ENCODE measurements at places on chromosomes 2 and 18.

DNA sequence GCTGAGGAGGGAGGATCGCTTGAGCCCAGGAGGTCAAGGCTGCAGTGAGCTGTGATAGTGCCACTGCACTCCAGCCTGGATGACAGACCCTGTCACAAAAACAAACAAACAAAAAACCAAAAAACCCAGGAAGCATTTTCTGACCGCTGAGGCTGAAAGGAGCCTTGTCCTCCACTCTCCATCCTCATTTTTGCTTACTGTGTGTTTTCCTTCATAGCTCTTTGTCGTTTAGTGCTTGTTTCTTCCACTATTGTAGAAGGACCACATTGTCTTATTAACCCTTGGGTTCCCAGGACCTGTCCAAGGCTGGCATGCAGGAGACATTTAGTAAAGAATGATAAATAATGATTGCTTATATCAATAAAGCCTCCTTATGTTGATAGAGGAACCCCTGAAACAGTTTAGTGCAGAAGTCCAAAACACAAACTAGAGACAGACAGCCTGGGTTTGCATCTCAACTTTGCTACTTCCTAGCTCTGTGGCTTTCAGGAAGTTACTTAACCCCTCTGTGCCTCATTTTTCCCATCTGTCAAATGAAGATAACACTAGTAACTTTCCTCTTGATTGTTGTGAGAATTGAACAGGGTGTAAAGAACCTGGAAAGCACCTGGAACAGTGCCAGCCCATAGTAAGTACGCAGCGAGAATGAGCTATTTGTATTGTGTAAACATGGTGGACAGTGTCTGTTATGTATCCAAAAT lies 126.0 kb downstream of the LPIN1 start:
- no peak for DNase-seq

DNA sequence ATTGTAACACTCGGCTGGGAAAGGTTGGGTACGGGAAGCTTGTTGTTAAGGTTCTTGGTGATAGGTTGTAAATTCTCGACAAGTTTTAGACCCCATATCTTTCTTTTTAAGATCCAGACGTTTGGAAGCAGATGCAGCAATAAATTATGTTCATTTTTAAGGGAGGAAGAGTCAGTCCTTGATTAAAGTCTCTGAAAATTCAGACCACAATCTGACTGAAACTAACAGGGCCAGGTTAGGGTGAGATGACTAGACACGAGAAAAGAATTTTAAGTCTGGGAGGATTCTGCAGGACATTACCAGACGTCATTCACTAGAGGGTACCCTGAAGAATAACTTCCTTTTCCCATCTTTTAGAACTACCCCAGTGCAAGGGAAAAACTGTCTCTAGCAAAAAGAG lies 16.1 kb downstream of the WIPF1 start:
- no peak for DNase-seq

- DNase-seq: no peak
Measured at GRCh38 chr2:218839888-218840287, 8.3 kb upstream of the PRKAG3 start.

GRCh38 chr2:13091861-13092378 lies 375.2 kb downstream of the TRIB2 start:
- no peak for DNase-seq

- no peak for DNase-seq
Measured at GRCh38 chr2:155692856-155693255, 639.7 kb downstream of the NR4A2 start.

- no peak for DNase-seq
Measured at GRCh38 chr2:3451169-3451568, 68.2 kb downstream of the ADI1 start.

DNA sequence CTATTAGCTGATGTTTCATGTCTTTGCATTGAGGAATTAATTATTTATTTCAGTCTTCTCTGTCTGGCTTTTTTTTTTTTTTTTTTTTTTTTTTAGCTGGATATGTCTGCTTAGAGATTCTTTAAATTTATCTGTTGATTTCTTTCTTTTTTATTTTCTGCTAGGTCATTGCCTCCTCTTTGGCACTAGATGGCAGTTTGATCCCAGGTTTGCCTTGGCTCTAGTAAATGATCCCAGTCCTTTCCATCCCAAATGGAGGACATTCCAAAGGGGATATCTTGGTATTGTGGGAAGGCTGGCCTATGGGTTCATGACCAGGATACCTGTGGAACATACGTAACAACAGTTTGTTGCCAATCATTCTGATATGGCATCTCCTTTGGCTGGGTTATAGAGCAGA lies 339.5 kb upstream of the GCFC2 start:
- DNase-seq: no peak

- no peak for DNase-seq
Measured at GRCh38 chr2:122307763-122308162, 552.3 kb downstream of the TSN start.

- no peak for DNase-seq
Measured at GRCh38 chr2:120396013-120396860, 50.3 kb downstream of the INHBB start.

GRCh38 chr2:109531896-109532727 lies 81.7 kb downstream of the SEPTIN10 start:
- no peak for DNase-seq

GRCh38 chr2:86521922-86522321 lies 41.3 kb downstream of the CHMP3 start:
- DNase-seq: no peak

GRCh38 chr2:164597983-164598382 lies 23.3 kb downstream of the GRB14 start:
- no peak for DNase-seq

DNA sequence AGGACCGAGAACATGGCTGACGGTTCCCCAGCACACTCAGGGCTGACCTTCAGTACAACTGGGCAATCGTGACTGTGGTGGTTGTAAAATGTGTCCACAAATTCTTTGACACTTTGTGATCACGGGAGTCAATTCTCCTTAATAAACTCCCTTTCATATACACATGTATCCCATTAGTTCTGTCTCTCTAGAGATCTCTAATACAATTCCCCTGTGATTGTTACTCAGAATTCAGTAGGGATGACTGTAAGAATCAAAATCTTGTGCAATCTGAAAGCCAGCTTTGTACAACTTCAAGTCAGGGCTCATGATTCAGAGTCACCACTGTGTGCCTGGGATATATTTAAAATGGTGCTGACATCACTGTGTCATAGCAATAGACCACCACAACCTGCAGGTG lies 89.5 kb upstream of the LMAN1 start:
- no peak for DNase-seq

DNA sequence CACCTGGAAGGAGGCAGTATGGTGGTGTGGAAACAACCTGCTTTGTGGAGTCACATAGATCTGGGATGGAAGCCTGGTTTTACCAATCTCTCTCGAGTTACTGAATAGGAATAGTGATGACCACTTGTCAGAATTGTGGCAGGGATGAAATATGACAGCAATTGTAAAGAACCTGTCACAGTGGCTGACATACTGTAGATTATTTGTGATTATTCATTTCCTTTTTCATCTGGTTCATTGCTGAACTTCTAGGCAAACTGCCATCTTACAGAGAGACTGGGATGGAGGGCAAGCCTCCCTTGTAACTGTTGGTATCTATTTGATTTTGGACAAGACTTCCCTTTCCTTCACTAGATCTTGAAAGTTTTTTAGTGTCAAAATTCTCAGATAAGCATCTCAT lies 42.0 kb downstream of the FMNL2 start:
- DNase-seq: no peak

DNA sequence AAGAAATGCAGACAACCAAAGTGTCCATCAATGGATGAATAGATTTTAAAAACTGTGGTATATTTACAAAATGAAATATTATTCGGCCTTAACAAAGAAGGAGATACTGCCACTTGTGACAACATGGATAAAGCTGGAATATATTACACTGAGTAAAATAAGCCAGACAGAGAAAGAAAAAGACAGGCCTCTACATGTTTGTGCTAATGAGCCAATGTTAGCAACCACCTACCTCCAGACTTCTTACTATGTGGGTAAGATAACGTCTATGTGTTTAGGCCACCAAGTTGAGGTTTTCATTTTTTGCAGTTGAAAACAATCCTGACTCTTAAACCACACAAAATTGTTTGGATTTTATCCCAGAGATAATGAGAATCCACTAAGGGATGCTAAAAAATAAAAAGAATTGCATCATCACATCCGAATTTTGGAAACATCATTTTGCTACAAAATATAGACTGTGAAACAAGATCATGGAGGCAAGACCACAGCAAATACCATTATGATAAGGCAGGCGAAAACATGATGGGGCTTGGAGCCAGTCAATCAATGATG lies 47.0 kb downstream of the EVA1A start:
- DNase-seq: no peak

- DNase-seq: no peak
Measured at GRCh38 chr2:236284208-236284607, 20.0 kb upstream of the ASB18 start.

DNA sequence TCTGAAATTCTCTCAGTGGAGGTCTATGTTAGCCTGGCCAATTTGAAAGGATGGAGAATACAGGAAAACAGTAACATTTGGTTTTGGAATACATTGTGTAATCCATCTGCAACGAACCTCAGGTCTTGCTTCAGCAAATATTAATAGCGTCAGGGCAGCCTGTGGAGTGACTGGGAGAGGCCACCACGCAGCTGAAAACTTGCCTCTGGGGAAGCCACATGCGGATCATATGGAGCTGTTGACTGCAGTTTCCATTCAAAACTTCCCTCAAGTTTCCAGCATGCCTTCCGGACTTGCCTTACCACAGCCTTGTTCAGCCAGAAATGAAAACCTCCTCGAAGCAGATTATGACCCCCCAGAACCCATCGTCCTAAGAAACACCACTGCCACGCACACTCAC lies 25.7 kb downstream of the BCL11A start:
- DNase-seq: no peak
